NCI-H187 treated with DMSO at 0.1 percent for 48 hours (cell line): ENCODE measurements at places on chromosomes 5 and 9.

DNA sequence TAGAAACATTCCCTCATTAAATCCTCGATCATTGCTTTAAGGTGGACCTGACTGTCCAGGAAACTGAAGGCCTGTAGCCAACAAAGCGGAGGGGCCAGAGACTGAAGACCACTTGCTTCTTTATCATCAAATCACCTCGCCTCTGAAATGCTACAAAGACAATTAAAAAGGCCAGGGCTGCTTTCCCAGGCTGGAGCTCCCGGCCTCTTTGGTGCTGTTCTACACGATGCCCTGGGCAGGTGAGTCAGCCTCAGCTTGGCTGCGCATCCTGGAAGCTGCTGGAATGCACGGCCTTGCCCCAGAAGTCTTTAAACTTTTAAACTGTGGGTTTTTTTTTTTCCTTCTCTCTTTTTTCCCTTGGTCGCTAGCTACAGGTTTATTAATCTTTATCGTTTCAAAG is 46.5 kb downstream of the SH3PXD2B start:
- no peak for DNase-seq

GRCh38 chr9:16484180-16484579 is 386.3 kb downstream of the BNC2 start:
- no peak for DNase-seq

DNA sequence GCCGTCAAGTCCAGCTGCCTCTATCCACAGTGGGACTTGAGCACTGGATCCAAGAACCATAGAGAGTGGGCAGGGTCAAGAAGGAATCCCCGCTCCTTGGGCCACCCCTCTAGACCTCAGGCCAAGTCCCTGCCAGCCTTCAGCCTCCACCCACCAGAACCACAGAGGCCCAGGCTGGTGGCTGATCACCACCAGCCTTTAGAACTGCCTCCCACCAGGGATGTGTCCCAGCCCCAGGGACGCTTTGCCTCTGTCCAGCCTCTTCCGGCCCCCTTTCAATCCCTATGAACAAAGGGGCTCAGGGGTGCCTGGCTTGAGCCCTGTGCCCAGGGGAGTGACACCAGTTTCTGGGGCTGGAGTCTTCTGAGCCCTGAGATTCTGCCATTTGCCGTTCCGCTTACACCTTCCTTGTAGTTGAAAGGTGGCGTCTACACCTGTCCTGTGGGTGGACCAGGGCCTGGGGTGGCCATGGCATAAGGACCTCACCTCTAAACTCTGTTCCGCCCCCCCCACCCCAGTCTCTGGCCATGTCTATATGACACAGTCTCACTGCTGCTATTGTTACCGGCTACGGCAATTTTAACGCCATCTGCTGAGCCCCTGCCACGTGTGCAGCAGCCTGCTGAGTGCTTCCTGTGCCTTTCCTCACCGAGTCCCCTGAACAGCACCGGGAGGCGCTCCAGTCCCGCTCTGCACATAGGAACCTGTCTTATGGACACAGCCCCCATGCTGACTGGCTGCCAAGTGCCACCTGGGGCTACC is 35.7 kb upstream of the ORM1 start:
- DNase-seq, result no peak

DNA sequence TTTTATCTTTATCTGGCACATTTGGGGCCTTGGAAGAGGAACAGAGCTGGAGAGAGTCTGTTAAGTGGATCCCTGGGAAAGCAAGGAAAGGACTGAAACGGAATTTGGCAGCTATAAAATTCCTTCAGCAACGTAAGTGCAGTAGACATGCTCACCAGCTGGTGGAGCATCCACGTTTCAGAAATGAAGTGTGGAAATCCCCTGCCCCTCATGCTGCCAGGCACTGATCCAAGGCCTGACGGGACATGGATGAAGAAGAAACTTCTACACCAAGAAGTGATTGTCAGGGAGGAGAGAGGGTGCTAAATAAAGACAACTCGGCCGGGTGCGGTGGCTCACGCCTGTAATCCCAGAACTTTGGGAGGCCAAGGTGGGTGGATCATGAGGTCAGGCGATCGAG is 209.3 kb downstream of the ROR2 start:
- no peak for DNase-seq

GRCh38 chr5:100444961-100445360 is 90.2 kb upstream of the FAM174A start:
- DNase-seq, result no peak

- no peak for DNase-seq
Measured at GRCh38 chr5:133274597-133274935, 222.8 kb downstream of the HSPA4 start.

GRCh38 chr9:37769306-37769705 is 15.6 kb downstream of the EXOSC3 start:
- DNase-seq, result no peak

GRCh38 chr9:34994900-34995669 is 5.5 kb downstream of the DNAJB5 start:
- DNase-seq, result no peak

DNA sequence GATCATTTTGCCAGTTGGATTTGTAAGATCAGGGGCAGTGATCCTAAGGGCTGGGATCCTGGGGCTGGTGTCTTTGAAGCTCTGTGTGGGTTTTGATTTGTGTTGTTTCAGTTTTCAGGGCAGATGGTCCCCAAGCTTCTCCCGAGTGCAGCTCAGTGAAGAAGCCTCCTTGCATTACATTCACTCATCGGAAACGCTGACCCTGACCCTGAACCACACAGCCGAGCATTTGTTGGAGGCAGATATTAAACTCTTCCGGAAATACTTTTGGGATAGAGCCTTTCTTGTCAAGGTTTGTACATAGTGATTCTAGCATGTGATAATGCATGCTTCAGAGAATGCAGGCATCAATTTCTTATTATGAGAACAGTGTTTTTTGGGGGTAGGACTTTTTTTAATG is 150.4 kb downstream of the ARHGEF28 start:
- DNase-seq, result no peak

- no peak for DNase-seq
Measured at GRCh38 chr9:37729499-37729898, 24.1 kb upstream of the TRMT10B start.

DNA sequence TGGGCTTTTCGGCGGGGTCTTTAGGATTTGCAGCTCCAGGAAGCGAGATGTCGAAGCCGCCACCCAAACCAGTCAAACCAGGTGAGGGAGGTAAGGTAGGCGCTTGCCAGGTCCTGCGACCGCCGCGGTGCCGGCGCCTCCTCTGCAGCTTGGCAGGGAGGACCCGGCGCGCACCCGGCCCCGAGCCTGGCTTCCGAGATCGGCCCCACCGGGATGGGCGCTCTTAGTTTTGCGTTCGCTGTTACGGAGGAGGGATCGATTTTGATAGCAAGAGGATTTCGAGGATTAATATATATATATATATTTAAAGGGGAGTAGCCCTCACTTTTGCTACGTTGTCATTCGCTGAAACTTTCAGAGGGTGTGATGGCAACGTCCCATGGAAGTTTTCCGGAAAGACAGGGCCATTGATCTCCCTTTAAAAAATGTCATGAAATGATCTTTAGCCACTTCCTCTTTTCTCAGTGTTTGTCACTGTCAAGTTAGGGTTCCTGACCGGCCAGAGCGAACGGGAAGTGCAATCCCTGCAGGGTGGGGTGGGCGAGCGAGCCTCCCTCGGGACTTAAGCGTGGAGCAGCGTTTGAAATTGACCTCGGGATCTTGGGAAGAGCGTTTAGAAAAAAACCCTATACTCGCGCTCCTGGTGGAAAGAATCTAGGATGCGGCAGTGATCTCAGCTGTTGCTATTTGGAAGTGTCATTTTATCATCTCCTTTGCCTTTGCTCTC is 495 bp downstream of the OSTF1 start:
- no peak for DNase-seq

DNA sequence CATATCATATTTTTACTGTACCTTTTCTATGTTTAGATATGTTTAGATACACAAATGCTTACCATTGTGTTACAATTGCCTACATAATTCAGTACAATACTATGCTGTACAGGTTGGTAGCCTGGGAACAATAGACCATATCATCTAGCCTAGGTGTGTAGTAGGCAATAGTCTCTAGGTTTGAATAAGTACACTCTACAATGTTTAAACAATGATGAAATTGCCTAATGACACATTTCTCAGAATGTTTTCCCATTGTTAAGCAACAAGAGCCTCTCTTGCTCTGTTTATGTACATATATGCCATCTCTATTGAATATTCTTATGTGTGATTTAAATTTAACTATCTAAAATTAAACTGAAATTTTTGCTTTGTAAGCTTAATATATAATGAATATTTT is 209.6 kb upstream of the ST8SIA4 start:
- DNase-seq, result no peak

DNA sequence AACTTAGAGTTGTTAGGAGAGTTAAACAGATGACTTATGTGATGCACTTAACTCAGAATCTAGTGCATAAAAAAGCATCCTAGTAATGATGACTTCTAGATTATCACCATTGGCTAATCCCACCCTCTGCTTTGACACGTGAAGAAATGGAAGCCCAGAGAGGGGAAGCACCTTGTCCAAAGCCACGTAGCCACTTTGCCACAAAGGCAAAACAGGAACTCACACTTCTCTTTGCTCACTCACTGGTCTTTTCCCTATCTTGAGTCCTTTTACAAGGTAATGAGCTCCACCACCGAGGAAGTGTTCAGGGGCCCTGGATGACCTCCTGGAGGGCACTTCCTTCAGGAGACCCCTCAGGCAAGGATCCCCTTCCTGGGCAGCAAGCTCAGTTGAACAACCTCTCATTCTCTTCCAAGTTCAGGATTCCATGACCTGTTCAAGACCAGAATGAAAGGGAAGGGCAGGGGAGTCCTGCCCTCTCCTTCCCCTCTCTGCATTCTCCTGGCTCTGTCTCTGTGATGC is 89.7 kb downstream of the HRH2 start:
- no peak for DNase-seq

DNA sequence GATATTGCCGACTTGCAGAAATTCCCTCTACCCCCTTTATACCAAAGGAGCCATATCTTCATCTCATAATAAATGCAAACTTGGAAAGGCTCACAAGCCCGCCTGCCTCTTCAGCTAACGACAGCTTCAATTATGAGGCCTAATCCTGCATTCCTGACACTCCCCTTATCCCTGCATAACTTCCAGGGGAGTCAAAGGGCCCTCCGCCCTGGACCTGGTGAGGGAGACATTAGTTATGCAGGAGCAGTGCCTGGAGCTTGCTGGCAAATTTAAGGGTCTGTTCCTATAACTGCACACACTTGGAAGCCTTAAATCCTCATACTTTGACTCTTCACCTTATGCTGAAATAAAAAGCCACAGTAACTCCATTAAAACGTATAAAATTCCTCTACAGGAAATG is 617.9 kb downstream of the BNC2 start:
- DNase-seq, result no peak

- no peak for DNase-seq
Measured at GRCh38 chr9:137461663-137462395, 2.7 kb upstream of the NSMF start.

DNA sequence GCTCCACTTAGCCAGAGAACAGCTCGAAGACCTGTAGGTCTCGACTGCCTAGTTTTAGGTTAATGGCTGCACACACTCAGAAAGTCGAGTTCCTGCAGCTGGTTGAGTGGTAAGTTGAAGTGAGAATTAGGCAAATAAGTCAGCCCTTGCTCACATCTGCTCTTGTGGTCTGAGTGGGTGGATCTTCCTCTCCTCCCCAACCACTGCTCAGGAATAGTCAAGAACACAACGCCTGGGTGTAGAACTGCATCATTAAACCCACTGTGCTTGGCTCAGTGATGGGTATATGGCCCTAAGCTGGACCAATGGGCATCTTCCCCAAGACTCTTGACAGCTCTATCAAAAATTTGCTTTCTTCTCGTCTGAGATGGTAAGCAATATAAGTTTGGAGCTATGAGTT is 20.9 kb upstream of the ADAM19 start:
- DNase-seq, result no peak

GRCh38 chr5:149379177-149379761 is at the start of gene IL17B:
Gene IL17B, minus strand, starts transcription at chr5:149379292. Its CDS starts 67 bp downstream, at chr5:149379225.
- no peak for DNase-seq

DNA sequence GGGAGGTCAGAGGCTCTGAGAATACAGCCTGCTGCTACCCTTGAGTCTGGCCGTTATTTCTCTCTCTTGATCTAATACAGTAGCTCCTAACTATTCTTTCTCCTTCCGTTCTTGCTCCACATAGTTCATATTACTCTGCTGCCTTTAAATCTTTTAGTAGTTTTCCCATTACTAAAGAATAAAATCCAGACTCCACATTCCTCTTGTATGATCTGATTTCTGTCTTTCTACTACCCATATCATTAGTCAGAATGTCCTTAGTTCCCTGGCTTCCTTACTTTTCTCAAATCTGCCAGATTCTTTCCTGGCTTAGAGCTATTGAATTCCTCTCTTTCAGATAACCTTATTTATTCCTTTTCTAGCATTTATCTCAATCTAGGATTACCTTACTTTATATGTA is 40.0 kb downstream of the MARCHF6 start:
- DNase-seq, result no peak

- no peak for DNase-seq
Measured at GRCh38 chr5:110510146-110510545, 216.3 kb downstream of the TMEM232 start.

GRCh38 chr5:36054647-36055046 is 12.0 kb downstream of the UGT3A2 start:
- DNase-seq, result no peak

DNA sequence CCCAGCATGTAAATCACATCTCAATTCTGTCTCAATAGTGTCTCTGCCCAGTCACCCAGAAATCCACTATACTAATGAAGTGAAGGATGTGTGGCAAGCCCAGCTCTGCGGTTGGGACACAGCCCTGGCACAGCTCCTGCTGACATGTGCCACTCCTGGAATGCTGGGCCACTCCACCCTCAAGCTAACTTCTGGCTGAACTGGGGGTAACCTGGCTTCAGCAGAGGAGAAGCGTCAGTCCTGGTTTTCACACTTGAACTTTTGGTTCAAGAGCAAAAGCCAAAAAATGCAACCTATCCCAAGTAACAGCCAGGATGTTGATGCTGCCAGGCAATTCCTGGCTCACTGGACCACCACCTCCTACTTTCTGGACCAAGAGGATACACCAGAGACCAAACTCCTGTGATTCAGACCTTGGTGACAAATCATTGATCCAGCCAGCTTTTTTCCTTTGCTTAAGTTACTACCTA is 86.4 kb downstream of the ARRDC3 start:
- no peak for DNase-seq

- DNase-seq, result no peak
Measured at GRCh38 chr9:135857843-135858242, 49.5 kb downstream of the CAMSAP1 start.

DNA sequence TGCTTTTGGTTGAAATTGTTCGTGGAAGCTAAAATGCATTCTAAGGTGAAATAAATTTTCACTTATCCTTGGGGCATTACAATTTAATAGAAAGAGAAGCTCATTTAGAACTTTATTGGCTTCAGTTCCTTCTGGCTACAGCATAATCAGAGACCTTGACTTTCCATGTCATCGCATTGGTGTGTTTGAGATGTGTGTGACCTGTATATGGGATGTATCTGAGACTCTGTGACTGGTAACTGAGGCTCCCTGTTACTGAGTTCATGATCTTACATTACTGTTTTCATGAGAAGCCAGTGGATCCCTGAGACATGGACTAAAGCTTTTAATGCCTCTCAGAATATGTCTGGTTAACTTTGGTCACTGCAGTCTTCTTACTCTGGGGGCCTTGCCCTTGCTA is 32.5 kb downstream of the SH3GL2 start:
- DNase-seq, result no peak
